Stimulated activated CD4-positive, alpha-beta T cell treated with anti-CD3 and anti-CD28 coated beads, Interleukin-1b, Interleukin-23, amount 100 ng/mL, for 1 hour (primary cell): ENCODE measurements at places on chromosomes 2 and 18.

GRCh38 chr2:4181062-4181461, 477.7 kb downstream of the DCDC2C start:
- no peak for DNase-seq

DNA sequence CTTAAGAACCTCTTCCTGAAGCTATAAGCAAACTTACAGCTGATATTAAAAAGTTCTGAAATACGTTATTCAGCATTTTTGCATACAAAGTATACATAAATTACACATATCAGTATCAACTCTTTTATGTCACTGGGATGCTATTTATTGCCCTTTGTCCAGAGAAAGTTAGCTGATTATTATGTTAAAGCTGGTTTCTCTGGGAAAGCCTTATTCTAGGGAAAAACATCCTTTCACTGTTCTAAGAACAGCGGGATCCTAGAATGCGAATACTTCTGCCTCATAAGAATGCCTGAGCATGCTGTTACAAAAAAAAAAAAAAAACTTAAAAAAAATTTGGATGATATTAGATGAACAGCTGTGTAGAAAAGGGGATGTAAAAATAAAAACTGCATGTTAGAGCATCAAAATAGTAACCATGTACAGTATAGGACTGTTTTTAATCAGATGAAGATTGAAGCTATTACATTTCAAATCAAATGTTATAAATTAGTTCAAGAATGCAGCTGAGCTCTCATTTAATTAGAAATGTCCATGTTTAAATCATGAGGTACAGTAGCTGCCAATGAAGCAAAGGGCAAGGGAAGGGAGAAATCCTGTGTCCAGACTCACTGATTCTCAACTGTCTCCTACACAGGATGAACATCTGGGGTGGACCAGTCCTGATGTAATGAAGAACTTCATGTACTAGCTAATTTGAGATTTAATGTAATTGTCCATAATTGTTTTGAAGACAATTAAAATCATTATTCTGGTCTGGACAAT, 8.2 kb downstream of the FTCDNL1 start:
- no peak for DNase-seq

DNA sequence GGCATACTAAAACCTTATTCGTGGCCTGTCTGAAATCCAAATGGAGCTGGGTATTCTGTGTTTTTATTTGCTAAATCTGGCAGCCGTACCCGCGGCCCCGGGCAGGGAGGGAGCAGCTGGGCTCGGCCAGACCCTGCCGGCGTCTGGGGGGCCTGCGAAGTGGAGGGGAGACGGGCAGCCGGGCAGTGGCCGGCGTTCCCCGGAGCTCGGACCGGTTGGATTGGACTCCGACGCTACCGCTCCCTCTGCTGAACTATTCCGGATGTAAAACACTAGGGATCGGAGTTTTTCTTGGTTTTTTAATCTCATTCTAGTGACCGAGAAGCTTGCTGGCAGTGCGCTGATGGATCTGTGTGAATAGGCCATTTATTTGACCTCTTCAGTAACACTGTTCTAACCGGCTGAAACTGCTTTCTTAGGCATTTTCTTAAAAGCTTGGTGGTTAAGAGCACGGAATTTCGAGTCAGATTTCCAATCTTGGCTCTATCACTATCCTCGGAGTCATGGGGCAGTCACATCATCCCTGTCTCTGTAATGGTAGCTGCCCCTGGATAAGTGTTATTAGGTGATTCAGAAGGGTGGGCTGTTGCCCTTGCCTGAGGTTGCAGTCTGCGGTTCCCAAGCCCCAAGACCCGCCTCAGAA, 694 bp downstream of the UNC50 start:
- no peak for DNase-seq

- DNase-seq: no peak
Observed at GRCh38 chr2:47422016-47422415, 19.1 kb downstream of the MSH2 start.

DNA sequence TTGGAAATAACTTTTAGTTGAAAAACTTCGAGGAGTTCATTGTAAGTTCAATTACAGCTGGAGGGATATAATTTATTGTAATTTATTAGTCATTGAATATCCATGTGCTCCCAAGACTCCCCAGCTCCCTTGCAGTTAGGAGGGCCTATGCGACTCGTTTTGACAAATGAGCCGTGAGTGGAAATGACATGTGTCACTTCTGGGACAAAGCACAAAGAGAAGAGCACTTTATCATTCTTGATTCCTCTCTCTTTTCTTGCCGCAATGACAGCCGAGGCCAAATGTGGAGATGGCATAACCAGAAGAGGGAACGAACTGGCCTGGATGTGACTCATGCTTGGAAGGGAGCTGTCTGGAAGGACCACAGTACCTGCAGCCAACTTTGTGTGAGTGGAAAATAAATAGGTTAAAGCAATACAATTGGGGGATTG, 44.2 kb upstream of the ITSN2 start:
- DNase-seq: no peak

DNA sequence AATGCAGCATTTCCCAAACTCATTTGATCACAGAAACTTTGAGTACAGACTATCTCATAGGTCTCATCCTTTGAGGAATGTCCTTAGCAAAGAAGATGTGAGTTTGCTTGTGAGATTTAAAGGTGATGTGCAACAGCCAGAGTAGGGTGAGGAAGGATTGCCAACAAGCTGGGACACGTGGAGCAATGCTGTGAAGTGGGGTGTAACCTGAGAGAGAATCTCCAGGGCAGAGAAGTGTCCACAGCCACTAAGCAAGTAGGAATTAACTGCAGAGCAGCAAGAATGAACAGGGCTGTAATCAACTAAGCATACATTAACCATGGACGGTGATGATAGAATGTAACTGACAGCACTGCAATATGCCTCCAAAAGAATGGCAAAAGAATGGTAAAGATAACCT, 469.9 kb upstream of the NRP2 start:
- DNase-seq: no peak

DNA sequence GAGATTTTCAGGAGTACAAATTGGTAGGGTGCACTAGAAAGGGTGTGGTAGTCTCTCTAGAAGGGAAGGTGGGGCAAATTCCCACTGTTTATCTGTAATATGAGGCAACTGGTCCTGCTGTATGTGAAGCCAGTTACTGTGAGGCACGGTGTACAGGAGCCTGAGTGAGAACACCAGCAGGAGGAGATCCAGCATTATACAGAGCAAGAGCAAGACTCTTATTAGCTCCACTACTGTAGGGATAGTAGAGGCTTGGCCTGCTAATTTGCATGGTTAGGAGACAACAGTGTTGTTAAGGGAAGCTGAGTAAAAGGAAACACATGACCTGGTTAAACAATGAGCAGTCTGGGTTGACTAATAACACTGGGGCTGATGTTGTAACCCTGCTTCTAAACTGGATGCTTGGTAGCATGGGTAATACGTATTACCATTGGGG, 76.3 kb upstream of the WDSUB1 start:
- DNase-seq: no peak

- DNase-seq: no peak
Observed at GRCh38 chr2:37020887-37021796, 54.8 kb upstream of the STRN start.

GRCh38 chr18:623761-624620, 27.2 kb downstream of the CLUL1 start:
- peak; percentile 46 for DNase-seq

DNA sequence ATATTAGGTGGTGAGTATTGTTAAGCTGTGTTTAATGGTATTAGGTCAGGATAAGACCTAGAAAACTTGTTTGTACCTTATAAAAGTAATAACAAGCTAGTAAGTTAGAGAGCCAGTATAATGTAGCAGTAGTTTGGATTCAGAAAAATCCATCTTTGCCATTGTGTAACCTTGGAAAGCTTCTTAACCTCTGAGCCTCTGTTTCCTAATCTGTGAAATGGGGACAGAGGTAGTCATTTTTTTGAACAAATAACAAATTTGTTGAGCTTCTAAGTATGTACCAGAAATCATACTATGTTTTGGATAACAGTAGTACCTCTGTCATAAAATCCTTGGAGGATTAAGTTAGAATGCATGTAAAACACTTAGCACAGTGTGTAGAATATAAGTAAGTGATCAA, 12.5 kb downstream of the GLS start:
- DNase-seq: no peak

- no peak for DNase-seq
Observed at GRCh38 chr2:72897785-72898584, 10.8 kb downstream of the SPR start.

DNA sequence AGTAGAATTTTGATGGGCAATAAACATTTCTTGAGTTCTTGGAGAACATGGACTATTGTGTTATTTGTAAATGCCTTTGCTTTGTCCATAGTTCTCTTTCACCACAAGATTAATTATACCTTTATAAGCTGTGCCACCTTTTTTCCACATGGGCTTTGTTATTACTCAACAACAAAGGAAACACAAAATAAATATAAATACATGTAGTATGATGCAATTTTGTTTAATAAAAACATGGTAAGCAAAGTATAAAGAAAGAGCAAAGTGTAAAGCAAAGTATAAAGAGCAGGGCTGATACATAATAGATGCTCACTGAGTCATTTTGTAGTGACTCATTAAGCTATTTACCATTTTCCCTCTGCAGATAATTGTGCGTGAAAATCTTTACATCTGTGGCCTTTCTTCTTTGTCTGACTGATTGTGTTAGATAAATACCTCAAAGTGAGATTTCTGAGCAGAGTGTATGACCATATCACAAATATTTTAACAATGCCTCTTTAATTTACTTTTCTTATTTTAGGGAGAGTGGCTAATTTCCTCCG, 80.9 kb downstream of the CERS6 start:
- no peak for DNase-seq

- no peak for DNase-seq
Observed at GRCh38 chr18:30999887-31000628, 42.5 kb downstream of the DSC3 start.

DNA sequence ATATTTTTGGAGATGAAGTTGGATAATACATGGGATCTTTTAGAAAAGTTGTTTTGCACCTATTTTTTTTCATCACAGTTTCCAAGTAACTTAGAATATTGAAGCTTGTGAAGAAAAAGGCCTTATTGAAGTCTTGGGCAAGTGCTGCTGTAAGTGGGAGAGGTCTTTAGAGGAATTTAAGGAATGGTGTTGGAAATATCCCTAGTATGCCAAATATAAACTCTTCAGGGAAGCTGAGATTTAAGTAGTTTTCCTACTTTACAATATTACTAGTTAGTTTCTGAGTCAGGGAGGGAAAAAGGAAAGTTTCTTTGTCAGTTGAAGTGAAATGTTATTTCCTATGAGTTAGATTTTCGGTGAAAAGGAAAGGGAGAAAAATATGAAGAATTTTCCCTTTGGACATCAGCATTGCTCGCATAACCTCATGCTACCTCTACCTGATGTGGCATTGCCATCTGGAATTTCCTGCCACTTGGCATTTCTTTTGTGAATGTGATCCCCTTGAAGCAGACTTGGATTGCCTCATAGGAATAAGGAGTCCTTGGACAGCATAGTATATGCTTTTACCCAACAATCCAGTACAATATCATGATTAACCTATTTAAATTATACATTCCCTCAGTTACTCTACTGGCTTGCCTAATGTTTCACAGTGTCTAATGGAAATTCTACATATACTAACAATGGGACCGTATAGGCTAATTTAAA, 12.1 kb downstream of the PLEKHH2 start:
- no peak for DNase-seq

GRCh38 chr2:36587556-36587955, 10.4 kb downstream of the FEZ2 start:
- DNase-seq: no peak

DNA sequence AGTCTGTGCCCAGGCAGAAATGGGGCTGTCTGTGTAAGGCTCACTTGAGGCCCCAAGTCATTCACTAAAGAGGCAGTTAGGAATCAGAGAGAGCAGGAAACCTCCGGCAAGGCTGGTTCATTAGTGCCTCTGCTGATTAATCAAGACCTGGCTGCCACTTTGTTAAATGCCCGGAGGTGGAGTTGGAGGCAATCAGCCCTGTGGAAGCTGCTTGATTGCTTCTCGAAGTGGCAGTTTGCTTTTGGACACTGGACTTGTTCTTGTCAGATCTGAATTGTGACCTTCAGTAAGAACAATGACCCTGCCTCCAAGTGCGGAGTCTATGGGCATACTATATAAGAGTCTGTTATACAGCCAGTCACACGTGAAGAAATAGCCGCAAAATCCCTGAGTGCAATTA, 183.9 kb upstream of the LINC00305 start:
- DNase-seq: no peak

DNA sequence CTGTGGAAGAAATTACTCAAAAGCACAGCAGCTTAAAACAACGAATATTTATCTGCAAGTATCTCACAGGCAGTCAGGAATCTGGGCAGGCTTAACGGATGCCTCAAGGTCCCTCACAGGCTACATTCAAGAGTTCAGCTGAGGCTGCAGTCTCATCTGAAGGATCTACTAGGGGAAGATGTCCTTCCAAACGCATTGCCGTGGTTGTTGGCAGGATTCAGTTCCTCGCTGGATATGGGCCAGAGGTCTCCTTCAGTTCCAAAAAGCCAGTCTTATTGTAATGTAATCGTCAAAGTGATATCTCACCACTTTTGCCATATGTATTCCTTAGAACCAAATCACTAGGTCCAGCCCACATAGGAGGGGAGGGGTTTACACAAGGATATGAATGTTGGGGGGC, 98.2 kb upstream of the EPAS1 start:
- no peak for DNase-seq

- no peak for DNase-seq
Observed at GRCh38 chr18:67621049-67621713, 104.7 kb upstream of the DSEL start.
